ENCODE measurements at places on chromosomes 3 and 15.

DNA sequence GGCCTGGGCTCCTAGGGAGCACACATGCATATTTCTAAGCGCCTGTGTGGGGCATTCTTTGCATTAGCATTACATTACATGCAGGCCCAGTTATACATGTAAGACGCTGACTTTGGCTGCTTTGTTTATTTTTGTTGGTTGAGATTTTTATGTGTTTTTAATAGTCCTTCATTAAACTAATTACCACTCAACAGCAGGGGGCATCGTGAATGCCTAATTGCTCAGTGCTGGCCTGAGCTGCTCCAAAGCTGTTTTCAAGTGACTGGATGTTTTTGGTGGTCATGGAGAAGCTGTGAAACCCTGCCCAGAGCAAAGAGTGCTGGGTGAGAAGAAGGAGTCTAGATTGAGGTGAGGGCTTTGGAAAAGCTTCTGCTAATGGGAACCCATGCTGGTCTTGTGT is 41.5 kb downstream of the GPD1L start:
- DNase-seq, result no peak

- DNase-seq, result no peak
Measured at GRCh38 chr3:28980131-28980530, 300.7 kb upstream of the RBMS3 start.

GRCh38 chr15:63597038-63597790 is at the start of gene FBXL22:
FBXL22 (plus strand) TSS chr15:63597387; CDS start chr15:63597393, 6 bp downstream.
- DNase-seq, result no peak

DNA sequence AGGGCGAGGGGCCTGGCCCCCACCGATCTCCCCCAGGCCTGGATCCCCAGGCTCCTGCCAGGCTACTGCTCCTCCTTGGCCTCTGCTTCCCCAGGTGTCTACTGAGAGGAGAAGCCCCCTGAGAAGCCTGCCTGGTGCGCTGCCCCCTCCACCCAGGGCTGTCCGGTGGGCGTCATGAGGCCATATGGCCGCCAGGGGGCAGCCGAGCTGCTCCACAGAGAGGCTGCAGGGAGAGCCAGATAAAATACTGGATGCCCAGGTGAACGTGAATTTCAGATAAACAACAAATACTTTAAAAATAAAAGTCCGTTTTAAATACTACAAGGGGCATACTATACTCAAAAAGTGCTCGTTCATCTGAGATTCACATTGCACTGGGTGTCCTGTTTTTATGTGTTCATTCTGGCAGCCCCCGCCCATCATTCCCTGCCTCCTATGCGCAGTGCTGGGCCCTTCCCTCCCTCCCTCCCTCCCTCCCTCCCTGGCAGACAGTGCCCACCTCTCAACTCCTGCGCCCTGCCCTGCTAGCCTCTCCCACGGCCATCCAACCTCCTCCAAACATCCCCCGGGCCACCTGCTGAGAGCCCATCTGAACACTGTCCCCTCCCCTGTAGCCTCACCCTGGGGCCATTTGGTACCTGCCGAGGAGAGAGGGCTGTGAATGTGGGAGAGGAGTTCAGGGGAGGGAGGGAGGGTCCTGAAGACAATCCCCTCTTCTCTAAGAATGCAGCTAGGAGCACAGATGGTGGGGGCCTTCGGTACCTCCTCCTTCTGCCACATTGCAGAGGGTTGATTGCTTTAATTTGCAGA is 29.6 kb downstream of the PSTPIP1 start:
- peak; percentile 43 for DNase-seq

DNA sequence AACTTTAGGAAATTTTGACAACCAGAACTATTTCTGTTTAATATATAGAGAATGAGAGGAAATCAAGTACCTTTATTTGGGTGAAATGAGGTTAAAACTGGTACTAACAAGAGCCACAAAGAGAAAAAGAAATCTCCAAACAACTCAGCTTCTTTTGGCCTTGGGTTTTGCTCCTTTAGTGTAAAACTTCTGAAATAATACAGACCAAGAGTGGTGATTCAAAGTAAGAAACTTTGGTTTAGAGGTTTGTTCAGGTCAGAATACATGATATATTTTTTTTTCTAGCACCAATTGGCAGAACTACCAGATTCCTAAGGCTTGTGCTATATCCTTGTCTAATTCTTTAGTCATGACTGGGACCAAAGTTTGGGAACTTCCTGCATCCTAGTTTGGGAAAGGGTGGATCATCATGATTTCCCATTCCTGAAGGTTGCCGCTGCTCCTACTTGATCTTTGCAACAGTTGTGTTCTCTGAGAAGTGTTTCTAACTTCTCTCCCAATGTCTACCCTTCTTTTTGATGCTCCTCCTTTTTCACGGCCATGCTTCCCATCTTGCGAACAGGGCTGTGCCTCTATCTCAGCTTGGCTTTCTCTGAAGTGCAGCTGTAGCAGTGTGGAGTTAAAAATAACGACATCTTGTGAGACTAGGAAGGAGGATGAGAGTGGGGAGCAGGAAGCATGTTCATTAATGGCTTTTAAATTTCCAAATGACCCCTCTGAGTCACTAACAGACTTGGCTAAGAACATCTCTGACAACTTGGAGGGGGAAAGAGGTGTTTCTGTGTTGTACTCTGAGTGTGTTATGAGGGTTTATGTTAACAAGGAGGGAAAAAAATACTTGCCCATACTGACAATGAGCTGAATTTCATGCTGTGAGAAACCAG is 87.7 kb downstream of the KCNAB1 start:
- DNase-seq, result no peak

- no peak for DNase-seq
Measured at GRCh38 chr15:57626713-57627440, 35.2 kb downstream of the MYZAP start.

- no peak for DNase-seq
Measured at GRCh38 chr3:106737265-106737664, 640.0 kb upstream of the CCDC54 start.

DNA sequence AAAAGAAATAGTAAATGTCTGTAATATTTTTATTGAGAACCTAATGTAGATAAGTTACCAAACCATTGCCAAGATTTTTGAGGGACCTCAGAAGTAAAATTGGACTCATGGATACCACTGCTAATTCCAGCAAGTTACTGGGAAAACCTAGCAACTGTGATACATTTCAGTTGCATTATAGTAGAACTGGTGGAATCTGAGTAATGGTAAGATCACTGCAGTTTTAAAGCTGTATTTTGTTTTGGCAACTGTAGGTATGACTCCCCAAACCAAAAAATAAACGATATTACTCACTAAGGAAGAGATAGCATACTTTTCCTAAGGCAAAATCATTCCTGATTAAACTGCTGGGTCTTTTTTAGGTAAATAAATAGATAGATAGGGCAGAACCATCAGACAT is 54.0 kb downstream of the ARMC8 start:
- no peak for DNase-seq

DNA sequence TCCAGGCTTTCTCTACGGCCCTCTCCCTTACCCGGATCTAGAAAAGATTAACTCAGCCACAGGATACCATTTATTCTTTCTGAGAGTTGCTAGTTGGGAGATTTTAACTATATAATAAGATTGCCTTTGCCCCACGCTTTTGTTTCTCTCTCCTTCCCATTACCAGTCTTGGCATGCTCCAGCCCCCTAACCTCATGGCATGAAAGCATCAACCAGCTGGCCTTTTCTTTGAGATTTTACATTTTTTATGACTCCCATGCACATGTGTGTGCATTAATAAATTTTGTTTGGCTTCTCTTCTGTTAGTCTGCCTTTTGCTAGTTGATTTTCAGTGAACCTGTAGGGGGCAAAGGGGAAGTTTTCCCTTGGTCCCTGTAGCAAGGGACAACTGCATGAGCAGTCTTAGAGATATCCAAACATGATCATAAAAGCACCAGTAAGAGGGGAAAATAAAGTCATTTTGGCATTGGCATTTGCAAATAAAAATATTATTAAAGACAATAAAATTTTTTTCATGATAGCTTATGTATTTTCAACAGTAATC is 73.6 kb downstream of the OXSM start:
- no peak for DNase-seq

GRCh38 chr15:63448266-63448665 is 56.1 kb upstream of the USP3 start:
- no peak for DNase-seq

- DNase-seq, result no peak
Measured at GRCh38 chr3:159258934-159259333, 457.1 kb downstream of the MFSD1 start.

- DNase-seq, result no peak
Measured at GRCh38 chr15:38531509-38531908, 33.1 kb downstream of the RASGRP1 start.

DNA sequence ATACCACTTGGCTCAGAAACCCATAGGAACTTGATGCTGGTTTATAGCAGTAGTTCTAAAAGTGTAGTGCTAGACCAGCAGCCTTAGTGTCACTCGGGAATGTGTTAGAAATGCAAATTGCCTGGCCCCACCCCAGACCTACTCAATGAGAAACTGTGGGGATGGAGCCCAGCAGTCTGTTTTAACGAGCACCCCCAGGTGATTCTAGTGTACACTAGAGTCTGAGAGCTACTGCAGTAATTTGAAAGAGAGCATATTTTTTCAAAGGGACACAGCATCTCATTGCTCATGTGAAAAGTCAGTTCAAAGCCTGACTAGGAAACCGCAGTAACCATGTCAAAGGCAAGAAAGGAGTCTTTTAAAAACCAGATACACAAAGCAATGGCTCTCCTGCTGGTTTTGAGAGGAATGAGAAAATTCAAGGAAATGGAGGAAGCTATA is 313.4 kb downstream of the SQOR start:
- no peak for DNase-seq

DNA sequence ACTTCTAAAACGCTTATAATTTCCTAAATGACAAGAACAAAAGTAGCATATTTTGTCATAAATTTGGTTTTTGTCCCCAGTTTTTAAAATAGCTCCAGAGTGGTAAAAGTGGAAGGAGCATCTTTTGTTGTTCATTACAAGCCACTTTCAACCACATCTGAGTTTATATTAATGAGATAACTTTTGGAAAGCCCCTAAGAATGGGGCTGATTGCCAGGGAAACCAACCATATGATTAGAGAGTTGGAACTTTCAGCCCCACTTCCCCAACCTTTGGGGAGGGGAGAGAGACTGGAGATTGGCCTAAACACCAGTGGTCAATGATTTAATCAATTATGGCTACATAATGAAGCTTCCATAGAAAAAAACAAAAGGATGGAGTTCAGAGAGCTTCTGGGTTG is 57.4 kb downstream of the CPA3 start:
- DNase-seq, result no peak

- DNase-seq, result no peak
Measured at GRCh38 chr3:181616088-181617070, 95.3 kb upstream of the SOX2 start.

DNA sequence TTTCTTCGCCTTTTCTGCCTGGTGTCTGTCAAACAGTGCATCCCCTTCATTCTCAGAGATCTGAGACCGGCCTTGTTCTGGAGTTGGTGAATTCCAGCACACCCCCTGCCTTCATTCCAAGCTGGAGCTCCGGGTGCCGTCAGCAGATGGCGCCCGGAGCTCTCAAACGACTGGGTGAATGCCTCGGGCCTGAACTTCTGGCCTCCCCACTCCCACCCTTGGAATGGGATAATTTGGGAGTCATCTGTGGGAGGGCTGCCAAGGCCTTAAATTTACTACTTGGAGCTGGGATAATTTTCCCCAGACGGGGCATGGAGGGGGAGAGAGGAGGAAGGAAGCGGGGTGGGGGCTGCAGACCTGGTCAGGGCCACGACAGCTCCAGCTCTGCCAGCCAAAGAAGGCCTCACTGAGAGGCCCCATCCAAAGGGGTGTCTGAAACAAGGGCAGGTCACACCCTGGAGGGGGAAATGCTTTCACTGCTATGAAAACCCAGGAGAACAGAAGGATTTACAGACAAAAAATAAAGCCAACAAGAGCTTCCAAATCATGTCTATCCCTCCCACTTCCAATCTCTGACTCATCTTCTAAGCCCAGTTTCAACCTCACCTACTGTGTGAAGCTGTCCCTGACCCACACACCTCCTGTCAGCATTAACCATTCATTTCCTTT is 187.9 kb downstream of the OPA1 start:
- no peak for DNase-seq

DNA sequence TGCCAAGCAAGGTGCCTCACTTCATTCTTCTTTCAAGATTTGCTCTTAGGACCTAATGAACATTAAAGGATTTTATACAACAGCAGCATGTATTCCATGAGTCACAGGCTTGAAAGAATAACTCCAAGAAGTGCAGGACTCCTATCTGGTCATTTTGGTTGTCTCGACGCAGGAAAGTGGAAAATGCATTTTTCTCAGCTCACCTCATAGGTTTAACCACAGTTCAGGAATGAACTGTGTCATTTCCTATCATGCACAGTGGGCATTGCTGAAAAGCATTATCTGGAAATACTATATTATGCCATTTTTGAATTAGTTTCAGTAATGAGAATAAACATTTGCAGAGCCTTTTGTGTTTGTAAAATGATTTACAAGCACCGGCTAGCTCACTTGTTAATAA is 98.7 kb upstream of the BFSP2 start:
- no peak for DNase-seq

DNA sequence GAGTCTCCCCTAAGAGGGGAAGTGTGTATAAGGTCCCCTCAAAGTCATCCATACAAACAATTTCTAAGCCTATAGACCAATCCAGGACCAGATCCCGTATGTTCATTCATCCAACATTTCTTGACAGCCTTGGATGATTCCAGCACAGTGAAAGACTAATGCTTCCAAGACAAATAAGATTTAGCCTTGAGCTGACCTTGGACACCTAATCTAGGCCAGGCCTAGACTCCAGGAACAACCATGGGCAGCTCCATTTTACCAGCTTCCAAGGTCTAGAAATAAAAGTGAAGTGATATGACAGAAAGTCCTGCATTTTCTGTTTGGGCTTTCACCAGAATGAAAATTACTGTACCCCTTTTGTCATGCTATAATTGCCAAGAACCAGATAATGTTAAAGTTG is 67.9 kb upstream of the BCL6 start:
- DNase-seq, result no peak

- no peak for DNase-seq
Measured at GRCh38 chr3:113213896-113214587, 2.7 kb downstream of the BOC start.

- no peak for DNase-seq
Measured at GRCh38 chr15:60773901-60774300, 295.0 kb upstream of the ICE2 start.

- DNase-seq, result no peak
Measured at GRCh38 chr3:53739966-53740365, 106.3 kb downstream of the CHDH start.

DNA sequence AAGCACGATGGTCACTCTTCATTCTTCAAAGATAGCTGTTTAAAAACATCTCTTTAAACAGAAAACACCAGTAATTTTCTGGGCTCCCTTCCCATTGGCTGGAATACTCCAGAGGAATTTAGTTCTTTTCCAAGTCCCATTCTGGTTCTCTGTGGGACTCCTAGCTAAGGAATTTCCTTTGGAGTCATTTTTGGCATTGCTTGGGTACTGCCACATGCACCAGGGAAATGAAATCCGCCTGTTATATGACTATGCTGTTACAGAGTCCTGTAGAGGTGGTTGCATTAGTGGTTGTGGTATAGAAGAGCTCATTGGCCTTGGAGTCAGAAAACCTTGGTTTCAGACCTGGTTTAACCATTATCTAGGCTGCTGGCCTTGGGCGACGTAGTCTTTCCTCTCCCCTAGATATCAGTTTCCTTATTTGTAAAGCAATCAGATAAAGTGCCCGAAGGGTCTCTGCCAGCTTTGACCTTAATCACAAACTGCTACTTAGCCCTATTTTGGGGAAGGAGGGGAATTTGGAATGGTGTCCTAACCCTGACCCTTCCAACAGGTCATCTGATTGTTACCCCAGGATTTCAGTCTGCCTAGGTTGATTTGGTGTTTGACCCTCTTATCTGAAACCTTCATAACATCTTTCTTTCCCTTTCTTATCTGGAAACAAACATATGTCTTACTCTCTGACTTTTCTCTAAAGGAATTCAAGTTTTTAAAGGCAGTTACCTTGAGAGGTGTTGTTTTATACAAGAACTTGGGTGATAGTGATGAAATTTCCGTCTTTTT is 13.4 kb downstream of the RTP1 start:
- DNase-seq, result no peak
